Left kidney (tissue), 8 donors: ENCODE measurements at places on chromosomes 5 and 9. TPM values are rescaled to one million over a fixed set of nuclear protein-coding genes. Genes with fewer than 3 reads are reported as not detected.
A peak's percentile ranks its signal among the peaks of the same experiment; 100 is the strongest.

DNA sequence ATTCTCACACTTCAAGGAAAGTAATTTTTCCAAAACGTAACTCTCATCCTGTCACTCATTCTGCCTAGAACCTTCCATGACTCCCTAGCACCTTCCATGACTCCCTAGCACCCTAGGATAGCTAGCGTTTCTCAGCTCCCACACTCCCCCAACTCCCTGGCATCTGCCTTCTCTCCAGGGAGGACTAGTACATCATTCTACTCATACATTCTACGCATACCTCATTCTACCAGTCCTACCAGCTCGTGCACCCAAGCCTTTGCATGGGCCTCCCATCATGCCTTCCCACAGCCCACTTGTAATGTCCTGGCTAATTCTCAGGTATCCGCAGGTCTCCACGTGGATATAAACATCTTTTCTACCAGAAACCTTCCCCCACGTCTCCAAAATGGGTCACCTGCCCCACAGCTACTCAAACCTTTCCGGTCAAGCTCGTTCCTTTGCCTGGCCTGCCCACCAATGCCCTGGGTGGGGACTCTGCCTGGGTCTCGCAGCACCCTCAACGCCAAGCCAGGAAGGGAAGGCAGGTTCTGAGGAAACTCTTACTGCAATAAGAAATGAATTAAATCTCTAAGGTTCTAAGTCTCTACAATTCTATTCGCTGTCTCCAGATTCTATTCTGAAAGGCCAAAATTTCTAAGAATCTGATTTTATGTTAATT lies 930 bp downstream of the ANKS6 start:
- no peak for DNase-seq

The TTC23L gene
- polyA plus RNA-seq: 5.0 TPM

DNA sequence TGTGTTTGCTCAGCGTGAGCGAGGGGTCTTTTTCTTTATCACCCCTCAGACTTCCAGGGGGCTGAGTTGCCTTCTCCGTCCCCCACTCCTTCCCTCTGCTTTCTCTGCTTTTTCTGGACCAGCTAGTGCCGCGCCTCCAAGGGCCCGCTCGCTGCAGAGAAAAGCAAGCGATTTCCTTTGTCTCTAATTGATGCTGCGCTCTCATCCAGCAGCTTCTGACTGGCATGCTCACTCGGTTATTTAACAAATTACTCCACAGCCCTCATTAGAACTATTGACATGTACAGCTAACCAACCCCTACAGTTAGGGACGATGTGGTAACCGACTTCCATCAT lies 288.0 kb downstream of the ELAVL2 start:
- DNase-seq: no peak

The PDZD2 gene
- 22.1 TPM for polyA plus RNA-seq

DNA sequence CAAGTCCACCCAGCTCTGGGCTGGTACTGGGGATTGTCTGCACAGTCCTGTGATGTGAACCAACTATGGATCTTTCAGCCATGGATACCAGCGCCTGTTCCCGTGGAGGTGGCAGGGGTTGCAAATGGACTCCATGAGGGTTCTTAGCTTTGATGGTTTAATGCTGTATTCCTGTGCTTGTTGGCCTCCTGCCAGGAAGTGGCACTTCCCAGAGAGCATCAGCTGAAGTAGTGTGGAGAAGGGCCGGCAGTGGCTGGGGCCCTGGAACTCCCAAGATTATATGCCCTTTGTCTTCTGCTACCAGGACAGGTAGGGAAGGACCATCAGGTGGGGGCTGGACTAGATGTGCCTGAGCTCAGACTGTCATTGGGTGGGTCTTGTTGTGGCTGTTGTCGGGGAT lies 1104.8 kb upstream of the COX7C start:
- no peak for DNase-seq

The IGFBPL1 gene
- 1.9 TPM for polyA plus RNA-seq

The NTRK2 gene
- polyA plus RNA-seq: 105 TPM

The CD180 gene
- polyA plus RNA-seq: 0.45 TPM

The SPOCK1 gene
- polyA plus RNA-seq: 7.9 TPM

DNA sequence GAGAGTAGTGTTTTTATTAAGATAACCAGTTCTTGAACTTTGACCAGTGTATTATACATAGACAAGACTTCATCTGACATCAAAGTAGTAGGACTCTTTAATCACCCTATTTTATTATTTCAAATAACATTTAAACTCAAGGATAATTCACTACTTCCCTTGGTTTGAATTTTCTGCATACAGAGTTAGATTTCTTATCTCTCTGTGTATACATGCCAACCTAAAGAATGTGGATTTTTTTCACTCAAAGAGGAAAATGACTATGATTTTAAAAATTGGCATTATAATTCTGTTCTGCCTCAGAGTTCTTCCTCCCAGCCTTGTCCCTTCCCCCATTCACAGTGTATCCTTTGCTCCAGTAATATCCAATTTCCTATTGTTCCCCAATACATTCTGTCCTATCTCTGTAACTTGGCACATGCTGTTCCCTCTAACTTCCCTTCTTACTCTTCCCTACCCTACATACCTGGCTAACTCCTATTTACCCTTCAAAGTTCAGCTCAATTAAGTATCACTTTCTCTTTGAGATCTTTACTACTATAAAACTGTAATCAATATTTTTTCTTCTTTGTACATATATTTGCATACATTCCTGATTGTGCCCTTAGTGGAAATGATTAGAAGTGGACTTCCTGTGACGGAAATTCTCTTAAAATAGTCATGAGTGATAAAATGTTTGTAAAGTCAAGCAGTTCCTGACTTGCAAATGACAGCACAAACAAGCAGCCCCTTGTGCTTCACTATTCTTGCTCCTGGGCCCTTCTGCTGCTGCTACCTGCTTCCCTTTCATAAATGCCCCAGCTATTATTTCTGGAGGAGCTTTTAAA lies 38.1 kb upstream of the DENND4C start:
- DNase-seq: no peak

The ELOVL7 gene
- polyA plus RNA-seq: 20.3 TPM

GRCh38 chr9:76638001-76638400 lies 126.2 kb upstream of the PCA3 start:
- DNase-seq: no peak

The GPR151 gene
- polyA plus RNA-seq: not detected

- DNase-seq: no peak
Observed at GRCh38 chr5:170251462-170251861, 18.7 kb downstream of the C5orf58 start.

GRCh38 chr5:132074772-132075718 lies 1.5 kb downstream of the CSF2 start:
- no peak for DNase-seq

GRCh38 chr5:132427281-132428146 lies 58.0 kb downstream of the SLC22A5 start:
- DNase-seq: no peak

DNA sequence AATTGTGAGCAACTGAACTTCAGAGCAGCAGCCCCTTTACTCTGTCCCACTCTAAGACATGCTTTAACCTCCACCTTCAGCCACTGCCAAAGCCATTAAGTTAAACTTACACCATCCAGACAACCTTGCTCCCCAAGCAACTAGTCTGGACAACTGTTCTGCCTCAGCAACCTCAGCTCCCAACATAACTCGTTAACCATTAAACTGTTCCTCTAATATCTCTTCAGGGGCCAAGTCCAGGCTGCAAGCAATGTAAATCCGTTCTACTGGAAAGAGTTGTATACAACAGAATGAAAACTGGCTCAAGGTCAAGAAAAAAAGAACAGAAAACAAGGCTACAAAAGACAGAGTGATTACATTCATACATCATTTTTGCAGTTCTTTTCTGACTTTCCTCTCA lies 131.7 kb upstream of the TARS1 start:
- peak; percentile 63 for DNase-seq

GRCh38 chr9:88106492-88106891 lies 31.8 kb downstream of the SPATA31C2 start:
- peak; percentile 43 for DNase-seq

- DNase-seq: no peak
Observed at GRCh38 chr9:94178927-94179326, 80.2 kb upstream of the ZNF169 start.

DNA sequence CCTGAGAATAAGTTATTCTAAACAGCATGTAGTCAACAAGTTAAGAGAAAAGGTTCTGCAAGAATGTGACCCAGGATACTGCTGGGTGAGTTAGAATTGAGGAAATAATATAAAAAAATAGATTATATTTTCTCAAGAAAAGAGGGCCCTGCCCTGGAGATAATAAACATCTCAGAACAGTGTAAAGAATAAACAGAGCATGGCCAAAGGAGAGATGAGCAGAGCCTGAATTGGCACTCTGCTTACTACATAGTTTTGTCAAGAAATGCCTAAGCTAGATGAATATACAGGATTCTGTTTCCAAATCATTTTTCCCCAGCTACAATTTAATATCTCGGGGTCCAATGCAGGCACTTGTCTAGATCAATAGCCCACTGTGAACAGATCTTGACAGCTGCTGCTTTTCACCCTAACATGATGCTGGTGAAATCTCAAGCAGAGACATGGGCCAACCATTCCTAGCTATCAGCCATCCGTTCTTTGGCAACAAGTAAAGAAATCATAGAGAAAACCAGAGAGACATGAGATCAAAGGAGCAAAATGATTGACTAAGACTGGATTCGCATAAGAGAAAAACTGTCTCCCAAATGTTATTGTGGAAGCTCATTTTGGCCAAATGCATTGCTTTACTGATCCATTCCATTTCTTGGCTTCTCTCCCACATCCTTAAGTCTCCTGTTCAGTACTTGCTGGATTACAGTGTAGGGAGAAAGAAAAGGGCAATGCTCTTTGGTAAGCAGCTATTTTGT lies 173.2 kb downstream of the PRELID2 start:
- DNase-seq: no peak

DNA sequence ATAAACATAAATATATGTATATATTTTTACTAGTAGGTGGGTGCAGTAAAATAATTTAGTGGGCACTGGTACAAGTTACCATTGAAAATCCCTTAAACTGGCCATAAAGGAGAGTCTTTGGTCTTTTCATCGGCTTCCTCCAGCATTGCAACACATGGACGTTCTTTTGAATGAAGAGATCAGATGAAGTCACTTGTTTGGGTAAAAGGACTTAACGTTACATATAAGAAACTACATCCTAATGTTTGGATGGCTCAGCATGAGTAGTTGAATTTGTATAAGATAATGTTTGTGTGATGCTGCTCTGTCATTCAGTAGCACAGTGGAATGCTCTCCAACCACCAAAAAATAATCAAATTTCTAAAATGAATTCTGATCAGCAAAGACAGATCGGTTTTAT lies 31.6 kb downstream of the AFAP1L1 start:
- no peak for DNase-seq
